Activated CD8-positive, alpha-beta T cell treated with anti-CD3 and anti-CD28 coated beads for 36 hours (primary cell): ENCODE measurements at places on chromosomes 5 and 9.

DNA sequence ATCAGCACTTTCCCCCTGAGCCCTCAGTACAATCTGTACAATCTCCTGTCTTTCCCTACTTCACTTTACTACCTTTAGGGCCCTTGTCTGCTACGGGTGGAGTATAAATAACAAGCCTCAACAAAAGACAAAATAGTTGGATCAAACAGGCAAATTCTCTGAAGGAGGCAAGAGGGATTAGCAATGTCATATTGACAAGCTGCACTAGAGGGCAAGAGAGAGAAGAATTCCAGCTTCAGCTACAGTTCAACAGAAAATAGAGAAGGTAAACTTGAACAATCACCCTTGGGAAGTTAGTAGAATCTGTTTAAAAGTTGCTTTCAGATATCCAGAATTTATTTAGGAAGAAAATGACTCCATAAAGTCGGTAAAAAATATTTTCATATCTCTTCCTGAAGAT lies 68.4 kb upstream of the IZUMO3 start:
- no peaks in the 10 kb centered on the region for H3K36me3 ChIP-seq
- H3K4me3 ChIP-seq: no peak overlapping the region
- no peak for DNase-seq
- no peaks in the 10 kb centered on the region for H3K4me1 ChIP-seq

- H3K36me3 ChIP-seq: no peaks in the 10 kb centered on the region
- no peaks in the 10 kb centered on the region for H3K27me3 ChIP-seq
- no peaks in the 10 kb centered on the region for H3K4me1 ChIP-seq
- H3K4me3 ChIP-seq: no peak overlapping the region
Measured at GRCh38 chr9:101753716-101754115, 15.3 kb upstream of the GRIN3A start.

DNA sequence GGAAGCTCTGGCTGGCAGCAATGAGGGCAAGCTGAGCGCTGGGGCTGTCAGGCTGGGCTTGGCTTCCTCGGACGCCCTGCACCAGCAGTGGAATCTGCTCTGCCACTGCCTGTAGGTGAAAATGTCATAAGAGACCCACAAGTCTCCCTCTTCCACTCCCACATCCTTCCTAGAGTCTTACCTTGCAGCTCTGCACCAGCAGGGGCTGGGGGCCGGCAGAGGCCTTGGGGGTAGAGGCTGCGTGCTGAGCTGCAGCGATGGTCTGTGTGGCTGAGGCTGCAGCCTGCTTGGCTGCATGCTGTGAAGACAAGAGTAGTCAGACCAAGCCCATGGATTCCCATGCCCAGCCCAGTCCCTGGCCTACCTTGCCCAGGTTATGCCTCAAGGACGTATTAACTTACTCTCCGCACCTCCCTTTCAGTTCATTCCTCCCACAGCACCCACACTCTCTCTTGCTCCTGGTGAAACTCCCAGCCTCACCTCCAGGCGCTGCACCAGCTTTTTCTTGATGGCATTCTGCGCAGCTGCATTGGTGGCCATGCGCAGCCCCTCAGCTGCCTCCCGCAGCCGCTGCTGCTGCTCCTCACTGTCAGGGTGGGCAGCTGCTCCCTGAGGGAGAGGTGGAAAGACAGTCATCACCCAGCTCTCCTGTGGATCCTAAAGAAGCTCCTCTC lies 17.3 kb downstream of the TLN1 start:
- no peak overlapping the region for H3K4me3 ChIP-seq
- H3K27ac ChIP-seq: no peak overlapping the region
- H3K27me3 ChIP-seq: no peaks in the 10 kb centered on the region
- H3K36me3 ChIP-seq: peaks cover 54% of the 10 kb centered on the region
- no peak for DNase-seq
- peaks cover 4% of the 10 kb centered on the region for H3K4me1 ChIP-seq

- DNase-seq: no peak
- H3K4me3 ChIP-seq: no peak overlapping the region
- no peaks in the 10 kb centered on the region for H3K4me1 ChIP-seq
- no peak overlapping the region for H3K27ac ChIP-seq
- no peaks in the 10 kb centered on the region for H3K27me3 ChIP-seq
Measured at GRCh38 chr5:105816961-105817360, 1853.8 kb downstream of the EFNA5 start.

- no peak for DNase-seq
- H3K36me3 ChIP-seq: no peaks in the 10 kb centered on the region
- H3K27ac ChIP-seq: no peak overlapping the region
- no peak overlapping the region for H3K4me3 ChIP-seq
- no peaks in the 10 kb centered on the region for H3K4me1 ChIP-seq
Measured at GRCh38 chr5:9658706-9659105, 28.6 kb upstream of the TAS2R1 start.

GRCh38 chr5:107619781-107620180 lies 51.0 kb downstream of the EFNA5 start:
- no peaks in the 10 kb centered on the region for H3K4me1 ChIP-seq
- H3K4me3 ChIP-seq: no peak overlapping the region
- no peak overlapping the region for H3K27ac ChIP-seq
- H3K36me3 ChIP-seq: no peaks in the 10 kb centered on the region
- H3K27me3 ChIP-seq: peaks cover 2% of the 10 kb centered on the region

- H3K27ac ChIP-seq: no peak overlapping the region
- DNase-seq: no peak
- H3K36me3 ChIP-seq: no peaks in the 10 kb centered on the region
- H3K4me3 ChIP-seq: no peak overlapping the region
- H3K27me3 ChIP-seq: no peaks in the 10 kb centered on the region
- H3K4me1 ChIP-seq: no peaks in the 10 kb centered on the region
Measured at GRCh38 chr5:15571081-15571480, 71.1 kb downstream of the FBXL7 start.

DNA sequence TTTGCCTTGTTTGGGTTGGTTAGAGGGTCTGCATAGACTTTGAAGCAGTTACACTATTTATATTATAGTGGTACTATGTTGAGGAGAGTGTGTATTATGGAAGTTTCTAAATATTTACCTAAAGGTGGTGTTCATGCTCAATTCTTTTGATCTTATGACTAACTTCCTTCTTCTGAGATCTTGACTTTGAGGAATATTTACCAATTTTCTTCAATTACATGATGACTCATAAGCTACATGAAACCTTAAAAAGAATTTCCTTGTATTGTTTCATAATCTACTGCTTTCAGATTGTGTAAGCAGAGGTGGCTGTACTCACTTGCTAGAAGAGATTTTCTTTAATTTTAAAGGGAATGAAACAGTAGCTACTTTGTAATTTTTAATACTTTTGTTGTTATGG lies 276.1 kb downstream of the TAF11L14 start:
- H3K27ac ChIP-seq: no peak overlapping the region
- H3K4me1 ChIP-seq: no peaks in the 10 kb centered on the region
- H3K27me3 ChIP-seq: no peaks in the 10 kb centered on the region

GRCh38 chr9:16704116-16705110 lies 166.1 kb downstream of the BNC2 start:
- no peak for DNase-seq
- no peak overlapping the region for H3K4me3 ChIP-seq
- H3K27ac ChIP-seq: no peak overlapping the region
- peaks cover 4% of the 10 kb centered on the region for H3K27me3 ChIP-seq

- H3K4me3 ChIP-seq: peak overlapping the region; percentile 83
- peaks cover 7% of the 10 kb centered on the region for H3K4me1 ChIP-seq
- DNase-seq: peak; percentile 70
- peaks cover 12% of the 10 kb centered on the region for H3K27me3 ChIP-seq
- peak overlapping the region; percentile 79 for H3K27ac ChIP-seq
- no peaks in the 10 kb centered on the region for H3K36me3 ChIP-seq
Measured at GRCh38 chr9:130682421-130683121, 11.0 kb upstream of the EXOSC2 start.

GRCh38 chr5:58922461-58923171 lies 339.7 kb downstream of the RAB3C start:
- no peak for DNase-seq
- no peak overlapping the region for H3K27ac ChIP-seq
- no peaks in the 10 kb centered on the region for H3K36me3 ChIP-seq
- peaks cover 8% of the 10 kb centered on the region for H3K27me3 ChIP-seq

- H3K27me3 ChIP-seq: no peaks in the 10 kb centered on the region
- no peak overlapping the region for H3K27ac ChIP-seq
- H3K4me3 ChIP-seq: no peak overlapping the region
- H3K4me1 ChIP-seq: no peaks in the 10 kb centered on the region
- no peak for DNase-seq
Measured at GRCh38 chr9:121813519-121814210, 162.2 kb downstream of the DAB2IP start.

GRCh38 chr9:127518091-127518856 lies 67.0 kb downstream of the LRSAM1 start:
- H3K27me3 ChIP-seq: no peaks in the 10 kb centered on the region
- no peak overlapping the region for H3K27ac ChIP-seq
- peaks cover 6% of the 10 kb centered on the region for H3K4me1 ChIP-seq
- peaks cover 7% of the 10 kb centered on the region for H3K36me3 ChIP-seq

GRCh38 chr5:113390224-113390623 lies 44.6 kb downstream of the TSSK1B start:
- H3K36me3 ChIP-seq: no peaks in the 10 kb centered on the region
- no peak overlapping the region for H3K4me3 ChIP-seq
- H3K4me1 ChIP-seq: no peaks in the 10 kb centered on the region
- H3K27ac ChIP-seq: no peak overlapping the region

DNA sequence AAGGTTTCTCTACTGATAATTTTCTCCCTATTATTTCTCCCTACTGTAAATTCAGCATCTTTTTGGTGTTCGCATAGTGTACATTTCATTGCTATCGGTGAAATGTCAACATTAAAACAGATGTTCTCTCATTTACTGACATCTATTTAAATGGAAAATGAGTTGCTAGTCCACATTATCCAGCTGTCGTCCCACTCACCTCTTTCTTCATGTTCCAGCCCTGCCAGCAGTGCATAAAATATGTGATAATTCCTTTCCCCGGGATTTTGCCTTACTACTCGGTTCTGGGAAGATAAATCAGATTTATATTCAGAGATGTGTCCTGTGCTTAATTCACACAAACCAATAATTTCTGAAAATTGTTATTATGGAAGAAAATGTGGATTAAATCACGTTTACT lies 155.8 kb downstream of the MYO10 start:
- peaks cover 4% of the 10 kb centered on the region for H3K27me3 ChIP-seq
- H3K4me3 ChIP-seq: no peak overlapping the region
- H3K27ac ChIP-seq: no peak overlapping the region
- no peaks in the 10 kb centered on the region for H3K36me3 ChIP-seq
